ENCODE measurements at places on chromosomes 1 and 21. TPM values are rescaled to one million over a fixed set of nuclear protein-coding genes. Genes with fewer than 3 reads are reported as not detected.
A peak's percentile ranks its signal among the peaks of the same experiment; 100 is the strongest.

DNA sequence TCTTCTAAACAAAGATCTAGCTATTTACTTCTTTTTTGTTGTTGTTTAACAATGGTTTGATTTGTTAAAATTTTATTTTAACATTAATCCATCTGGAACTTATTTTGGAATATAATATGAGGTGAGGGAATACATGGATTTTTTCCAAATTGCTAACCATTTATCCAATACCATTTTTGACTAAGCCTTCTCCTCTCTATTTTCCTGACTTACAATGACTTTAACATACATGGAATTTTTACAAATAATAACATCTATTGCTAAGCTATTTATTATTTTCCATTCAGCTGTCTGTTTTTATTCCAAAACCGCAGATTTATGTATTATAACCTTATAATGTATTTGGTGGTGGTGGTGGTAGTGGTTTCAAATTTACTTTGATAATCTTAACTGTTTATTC lies 420.3 kb upstream of the ADGRL2 start:
- H3K4me3 ChIP-seq: no peak overlapping the region
- no peaks in the 10 kb centered on the region for H3K27me3 ChIP-seq
- no peaks in the 10 kb centered on the region for H3K36me3 ChIP-seq

- no peaks in the 10 kb centered on the region for H3K27me3 ChIP-seq
- H3K36me3 ChIP-seq: no peaks in the 10 kb centered on the region
- H3K27ac ChIP-seq: no peak overlapping the region
- peaks cover 6% of the 10 kb centered on the region for H3K4me1 ChIP-seq
Observed at GRCh38 chr1:78665809-78666208, 16.2 kb downstream of the IFI44 start.

DNA sequence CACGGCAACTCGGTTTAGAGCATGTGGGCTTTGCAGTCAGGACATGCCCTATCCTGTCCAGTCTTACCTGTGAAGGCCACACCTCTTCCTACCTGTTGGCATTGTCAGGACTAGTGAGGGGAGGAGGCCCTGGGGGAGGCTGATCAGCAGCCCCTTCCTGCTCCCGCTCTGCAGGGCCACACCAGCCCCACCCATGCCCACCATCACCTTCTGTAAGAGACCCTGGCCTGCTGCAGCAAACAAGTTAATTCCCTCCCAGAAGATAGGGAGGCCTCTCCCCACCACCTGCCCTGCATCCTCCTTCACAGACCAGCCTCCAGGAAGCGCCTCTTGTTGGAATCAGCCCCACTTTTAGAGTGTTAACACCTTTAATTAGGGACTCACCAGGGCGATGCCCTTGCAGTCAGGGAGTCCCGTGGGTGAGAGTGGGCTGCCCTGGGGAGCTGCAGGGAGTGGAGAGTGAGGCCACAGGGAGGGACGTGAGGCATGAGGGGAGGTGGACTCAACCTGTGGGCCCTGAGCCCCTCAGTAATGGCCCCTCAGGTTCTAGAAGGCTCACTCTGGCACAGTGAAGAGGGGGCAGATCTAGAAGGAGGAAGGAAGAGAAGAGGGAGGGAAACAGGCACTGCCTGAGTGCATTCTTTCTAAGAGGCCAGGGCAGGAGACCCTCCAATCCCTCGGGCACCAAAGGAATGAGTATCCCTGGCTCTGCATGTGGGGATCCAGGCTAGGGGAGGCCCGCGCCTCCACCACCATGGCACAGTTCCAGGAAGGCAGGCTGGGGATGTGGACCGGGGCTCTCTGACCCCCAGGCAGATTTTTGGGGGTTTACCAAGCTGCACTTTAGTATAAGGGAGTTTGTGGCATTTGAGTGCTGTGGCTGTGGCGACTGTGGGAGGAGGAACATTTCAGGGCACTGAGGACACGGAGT lies 8.2 kb downstream of the UMODL1 start:
- peaks cover 7% of the 10 kb centered on the region for H3K4me1 ChIP-seq
- no peaks in the 10 kb centered on the region for H3K36me3 ChIP-seq
- no peak for DNase-seq
- H3K27me3 ChIP-seq: no peaks in the 10 kb centered on the region

DNA sequence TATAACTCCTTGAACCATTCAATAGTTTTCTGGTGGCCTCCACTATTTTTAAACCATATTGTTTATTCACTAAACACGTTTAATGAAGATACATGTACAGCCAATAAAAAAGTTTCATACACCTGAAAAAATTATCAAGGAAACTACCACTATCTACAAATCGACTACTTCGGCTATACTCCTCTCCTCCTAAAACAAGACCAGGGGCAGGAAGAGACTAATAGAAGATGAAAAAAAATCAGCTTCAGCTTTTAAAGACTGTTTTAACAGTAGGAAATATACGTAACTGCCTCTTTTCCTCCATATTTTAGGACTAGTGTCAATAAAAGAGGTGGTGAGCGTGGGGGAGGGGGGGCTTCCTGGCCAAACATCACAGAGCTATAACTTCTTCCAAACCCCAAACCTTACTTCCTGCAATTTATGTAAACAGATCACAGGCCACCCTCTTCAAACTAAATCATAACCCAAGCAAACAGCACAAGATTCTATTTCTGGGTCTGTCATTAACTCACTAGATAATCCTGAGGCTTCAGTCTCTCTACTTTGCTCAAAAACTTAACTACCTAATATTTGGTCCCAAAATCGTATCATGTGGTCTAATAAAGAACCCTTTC lies 15.1 kb downstream of the FOXJ3 start:
- H3K4me3 ChIP-seq: peak overlapping the region; percentile 83
- DNase-seq: peak; percentile 15
- H3K27me3 ChIP-seq: no peaks in the 10 kb centered on the region

- no peaks in the 10 kb centered on the region for H3K36me3 ChIP-seq
- no peaks in the 10 kb centered on the region for H3K4me1 ChIP-seq
Observed at GRCh38 chr1:54017979-54018378, at the start of gene LDLRAD1. Gene LDLRAD1, minus strand, starts transcription at chr1:54018186. Its CDS starts 74 bp downstream, at chr1:54018112.

DNA sequence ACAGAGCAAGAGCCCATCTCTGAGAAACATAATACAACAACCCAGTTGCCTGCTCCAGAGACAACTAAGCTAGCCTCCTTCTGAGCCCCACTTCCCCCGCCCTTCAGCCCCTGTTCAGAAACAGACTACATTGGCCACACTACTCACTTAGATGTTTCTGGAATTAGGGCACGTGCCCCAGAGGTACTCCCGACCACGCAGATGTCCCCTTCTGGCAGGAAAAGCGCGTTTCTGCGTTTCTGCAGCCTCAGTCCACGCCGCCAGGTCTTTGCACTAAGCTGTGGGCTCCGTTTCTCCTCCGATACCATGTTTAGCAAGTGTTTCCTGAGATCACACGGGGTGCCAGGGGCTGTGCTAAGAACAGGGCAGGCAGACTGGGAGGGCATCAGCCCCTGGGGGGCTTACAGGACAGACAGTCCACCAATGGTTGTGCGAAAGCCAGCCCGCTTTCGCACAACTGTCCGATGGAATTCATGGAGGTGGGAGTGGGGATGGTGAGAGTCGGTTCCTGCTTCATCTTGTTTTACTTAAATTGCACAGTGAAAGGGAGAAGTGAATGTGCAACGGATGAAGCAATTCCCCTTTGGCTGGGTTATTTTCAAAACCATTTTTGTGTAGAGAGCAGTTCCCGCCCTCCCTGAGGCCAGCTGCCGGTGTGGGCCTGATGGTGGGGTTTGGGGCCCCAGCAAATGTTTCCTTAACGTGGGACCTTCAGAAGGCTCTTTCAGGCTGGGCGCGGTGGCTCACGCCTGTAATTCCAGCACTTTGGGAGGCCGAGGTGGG lies 2.7 kb downstream of the PIK3CD start:
- H3K27me3 ChIP-seq: no peaks in the 10 kb centered on the region
- peaks cover 77% of the 10 kb centered on the region for H3K4me1 ChIP-seq
- peaks cover 6% of the 10 kb centered on the region for H3K36me3 ChIP-seq
- peak overlapping the region; percentile 88 for H3K4me3 ChIP-seq
- peak; percentile 57 for DNase-seq

- no peak overlapping the region for H3K4me3 ChIP-seq
- DNase-seq: no peak
- no peaks in the 10 kb centered on the region for H3K4me1 ChIP-seq
Observed at GRCh38 chr1:183777328-183777727, 27.6 kb upstream of the RGL1 start.

- H3K36me3 ChIP-seq: no peaks in the 10 kb centered on the region
- peaks cover 41% of the 10 kb centered on the region for H3K27me3 ChIP-seq
- peak; percentile 39 for DNase-seq
- peaks cover 11% of the 10 kb centered on the region for H3K4me1 ChIP-seq
Observed at GRCh38 chr1:95117207-95118066, at the start of gene TLCD4. Gene TLCD4, plus strand, starts transcription at chr1:95117355. Its CDS starts 26,547 bp downstream, at chr1:95143902.

DNA sequence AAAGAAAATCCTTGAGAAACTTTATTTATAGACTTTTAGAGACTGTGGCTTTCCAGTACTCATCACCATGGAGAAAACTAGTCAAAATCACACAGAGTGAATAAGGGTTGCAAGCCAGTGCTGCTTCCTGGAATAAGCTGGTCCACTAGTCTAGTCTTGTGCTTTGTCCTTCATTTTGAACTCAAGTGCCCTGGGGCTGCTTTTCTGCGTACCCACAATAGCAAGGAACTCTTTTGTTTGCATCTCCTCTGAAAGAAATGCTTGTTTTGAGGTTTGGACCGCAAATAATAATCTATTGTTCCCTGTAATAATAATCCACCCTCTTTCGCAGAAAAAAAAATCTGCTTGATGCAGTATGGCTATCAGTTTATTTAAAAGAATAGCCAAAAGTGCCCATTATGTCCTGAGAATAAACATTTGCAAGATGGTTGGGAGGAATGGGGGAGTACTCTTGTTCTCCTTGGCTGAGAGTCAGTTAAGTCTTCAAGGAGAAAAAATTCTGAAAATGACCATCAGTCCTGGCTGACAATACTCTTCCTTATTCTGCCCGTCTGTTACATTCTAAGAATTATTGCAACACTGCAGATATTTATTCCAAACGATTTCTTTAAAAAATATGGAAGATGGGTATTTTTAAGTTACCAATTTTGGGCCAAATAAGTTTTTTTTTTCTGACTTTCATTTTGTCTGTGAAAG lies 41.9 kb downstream of the MPZL1 start:
- peaks cover 24% of the 10 kb centered on the region for H3K4me1 ChIP-seq
- peaks cover 7% of the 10 kb centered on the region for H3K36me3 ChIP-seq
- H3K4me3 ChIP-seq: no peak overlapping the region

DNA sequence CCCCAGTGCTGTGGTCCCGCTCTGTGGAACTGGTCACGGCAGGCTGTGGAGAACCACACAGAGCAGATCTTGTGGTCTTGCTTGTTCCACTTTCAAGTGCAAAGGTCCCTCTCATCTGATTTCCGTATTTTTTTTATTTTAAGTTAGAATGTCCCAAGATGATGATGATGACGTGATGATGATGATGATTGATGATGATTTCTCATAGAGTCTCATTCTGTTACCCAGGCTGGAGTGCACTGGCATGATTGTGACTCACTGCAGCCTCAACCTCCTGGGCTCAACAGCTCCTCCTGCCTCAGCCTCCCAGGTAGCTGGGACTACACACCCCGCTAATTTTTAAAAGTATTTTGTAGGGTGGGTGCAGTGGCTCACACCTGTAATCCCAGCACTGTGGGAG lies 12.2 kb downstream of the EVA1C start:
- no peaks in the 10 kb centered on the region for H3K27me3 ChIP-seq
- no peak overlapping the region for H3K4me3 ChIP-seq
- no peaks in the 10 kb centered on the region for H3K4me1 ChIP-seq
- no peak overlapping the region for H3K27ac ChIP-seq

- no peak overlapping the region for H3K4me3 ChIP-seq
- no peak overlapping the region for H3K27ac ChIP-seq
- peaks cover 10% of the 10 kb centered on the region for H3K36me3 ChIP-seq
- peaks cover 24% of the 10 kb centered on the region for H3K27me3 ChIP-seq
Observed at GRCh38 chr1:2795926-2796325, 5.6 kb downstream of the TTC34 start.

DNA sequence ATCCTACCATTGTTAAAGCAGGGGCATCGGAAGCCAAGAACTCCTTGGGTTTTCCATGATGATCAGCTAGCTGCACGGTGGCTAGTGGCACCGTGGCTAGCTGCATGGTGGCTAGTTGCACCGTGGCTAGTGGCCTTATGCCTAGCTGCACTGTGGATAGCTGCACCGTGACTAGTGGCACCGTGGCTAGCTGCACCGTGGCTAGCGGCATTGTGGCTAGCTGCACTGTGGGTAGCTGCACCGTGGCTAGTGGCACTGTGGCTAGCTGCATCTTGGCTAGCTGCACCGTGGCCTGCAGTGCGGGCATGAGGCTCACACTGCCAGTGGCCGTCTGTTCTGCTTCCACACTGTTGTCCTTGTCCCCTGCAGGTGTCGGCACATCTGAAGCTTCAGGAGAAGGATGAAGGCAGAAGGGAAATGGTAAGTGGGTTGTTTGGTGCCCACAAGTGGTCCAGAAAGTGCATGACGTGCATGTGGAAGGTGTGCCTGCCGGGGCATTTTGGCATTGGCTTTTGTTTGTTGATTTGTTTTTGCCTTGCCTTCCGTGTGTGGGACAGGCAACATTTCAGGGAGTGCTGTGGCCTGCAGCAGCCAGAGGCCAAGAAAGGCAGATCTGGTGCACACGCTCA lies 38.6 kb downstream of the TFF3 start:
- no peaks in the 10 kb centered on the region for H3K36me3 ChIP-seq
- no peaks in the 10 kb centered on the region for H3K27me3 ChIP-seq
- H3K4me3 ChIP-seq: no peak overlapping the region
- H3K27ac ChIP-seq: no peak overlapping the region
- no peak for DNase-seq

DNA sequence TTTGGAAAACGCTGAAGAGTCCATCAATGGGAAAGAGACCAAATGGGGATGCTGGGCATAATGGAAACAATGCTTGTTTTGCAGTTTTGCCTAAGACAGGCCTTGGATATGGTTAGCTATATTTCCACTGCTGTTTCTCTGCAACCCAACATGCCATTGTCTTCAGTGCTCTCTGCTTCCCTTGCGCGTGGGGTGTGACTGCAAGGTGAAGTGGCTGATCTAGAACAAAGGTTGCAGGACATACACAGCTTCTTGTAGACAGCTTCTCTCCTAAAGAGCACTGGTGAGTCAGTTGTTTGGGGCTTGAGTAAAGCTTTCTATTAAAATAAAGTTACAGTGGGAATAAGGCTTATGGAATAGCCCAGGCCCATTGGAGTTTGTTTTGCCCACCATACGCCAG lies 33.0 kb downstream of the RUNX1 start:
- H3K4me1 ChIP-seq: peaks cover 89% of the 10 kb centered on the region
- no peaks in the 10 kb centered on the region for H3K36me3 ChIP-seq
- peak overlapping the region; percentile 72 for H3K27ac ChIP-seq

- H3K27me3 ChIP-seq: no peaks in the 10 kb centered on the region
- H3K4me1 ChIP-seq: no peaks in the 10 kb centered on the region
- DNase-seq: peak; percentile 0
- no peaks in the 10 kb centered on the region for H3K36me3 ChIP-seq
Observed at GRCh38 chr1:218642033-218642948, 297.2 kb downstream of the TGFB2 start.

- no peaks in the 10 kb centered on the region for H3K36me3 ChIP-seq
- H3K27me3 ChIP-seq: no peaks in the 10 kb centered on the region
- DNase-seq: peak; percentile 72
- H3K27ac ChIP-seq: peak overlapping the region; percentile 13
Observed at GRCh38 chr1:61453111-61453961, 271.6 kb downstream of the TM2D1 start.

Gene ACTL8
- not detected for total RNA-seq

Gene SPATA21
- not detected for total RNA-seq

Gene KRTAP13-2
- total RNA-seq: not detected

Gene ELF3
- total RNA-seq: 0.22 TPM

All from activated T-cell treated with anti-CD3 and anti-CD28 coated beads, Interleukin-2, amount 50 U/mL, for 72 hours (primary cell).